ENCODE measurements at places on chromosomes 12 and 14.

- DNase-seq = no peak
Observed at GRCh38 chr12:18074001-18074400, 16.0 kb downstream of the RERGL start.

DNA sequence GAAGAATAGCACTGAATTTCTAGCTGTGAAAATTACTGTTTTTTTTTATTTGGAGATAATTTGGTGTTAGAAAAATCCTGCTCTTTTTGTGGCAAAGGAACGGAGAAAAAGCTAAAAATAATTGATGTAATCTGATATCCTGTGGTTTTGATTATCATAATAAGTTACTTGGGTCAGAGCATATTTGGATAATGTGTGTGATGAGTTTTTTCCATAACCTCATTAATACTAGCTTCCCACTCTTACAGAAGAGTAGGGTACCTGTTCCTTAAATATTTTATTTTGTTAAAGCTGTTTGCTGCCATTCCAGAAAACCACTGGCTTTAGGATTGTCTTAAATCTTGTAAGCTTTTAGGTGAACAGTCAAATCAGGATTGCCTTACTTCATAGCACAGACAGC lies 4.7 kb downstream of the PSMC6 start:
- no peak for DNase-seq

- no peak for DNase-seq
Observed at GRCh38 chr14:34362641-34363251, 99.3 kb downstream of the SPTSSA start.

DNA sequence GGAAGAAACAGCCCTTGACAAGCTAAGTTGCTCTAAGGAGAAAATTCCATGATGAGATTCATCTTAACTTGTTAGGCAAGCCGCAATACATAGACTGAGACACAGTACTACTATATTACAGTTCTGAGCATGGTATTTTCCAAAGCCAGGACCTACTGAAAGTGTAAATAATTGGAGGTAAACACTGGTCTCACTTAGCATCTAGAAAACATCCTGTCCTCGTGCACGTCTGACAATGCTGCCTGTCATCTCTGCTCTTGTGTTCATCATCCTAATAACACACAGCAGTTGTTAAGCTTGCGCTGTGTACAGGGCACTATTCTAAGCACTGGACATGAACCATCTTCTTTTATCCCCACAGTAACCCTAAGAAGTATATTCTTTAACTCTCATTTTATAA lies 64.2 kb downstream of the GNG2 start:
- no peak for DNase-seq

DNA sequence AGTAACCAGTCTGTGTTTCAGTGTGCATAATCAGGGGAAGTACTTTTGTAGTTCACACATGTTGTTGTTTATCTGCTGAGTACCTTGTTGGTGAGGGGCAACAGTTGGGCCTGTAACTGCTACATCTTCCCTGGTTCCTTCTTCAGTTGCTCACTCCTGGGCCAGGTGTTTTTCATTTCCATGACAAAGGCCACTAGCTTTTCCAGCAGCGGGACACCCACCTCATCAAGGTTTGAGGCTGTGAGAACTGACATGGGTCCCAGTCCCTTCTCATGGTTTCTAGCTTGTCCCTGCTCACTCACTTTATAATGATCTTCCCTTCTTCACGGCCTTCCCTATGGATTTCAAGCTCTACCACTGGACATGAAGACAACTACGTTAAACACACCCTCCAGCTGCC lies 1.5 kb upstream of the NOXRED1 start:
- DNase-seq = no peak
